ENCODE measurements at places on chromosomes 11 and 22. TPM values are rescaled to one million over a fixed set of nuclear protein-coding genes. Genes with fewer than 3 reads are reported as not detected.

The PLAAT4 gene
- 1.8 TPM for total RNA-seq

The TECTA gene
- 0.02 TPM for total RNA-seq

The TBCEL gene
- total RNA-seq, result 6.3 TPM

The MFRP gene
- not detected for total RNA-seq

The BIK gene
- total RNA-seq, result 1.5 TPM

The TPCN2 gene
- total RNA-seq, result 10.1 TPM

The ANO9 gene
- 0.88 TPM for total RNA-seq

The OR8H1 gene
- total RNA-seq, result not detected

The OR6X1 gene
- total RNA-seq, result not detected

The USP47 gene
- 34.1 TPM for total RNA-seq

The NFRKB gene
- total RNA-seq, result 10.8 TPM

All from A549 treated with GW870086 at 1 μM for 4 hours (cell line).